ENCODE measurements at places on chromosomes 13 and 19.

DNA sequence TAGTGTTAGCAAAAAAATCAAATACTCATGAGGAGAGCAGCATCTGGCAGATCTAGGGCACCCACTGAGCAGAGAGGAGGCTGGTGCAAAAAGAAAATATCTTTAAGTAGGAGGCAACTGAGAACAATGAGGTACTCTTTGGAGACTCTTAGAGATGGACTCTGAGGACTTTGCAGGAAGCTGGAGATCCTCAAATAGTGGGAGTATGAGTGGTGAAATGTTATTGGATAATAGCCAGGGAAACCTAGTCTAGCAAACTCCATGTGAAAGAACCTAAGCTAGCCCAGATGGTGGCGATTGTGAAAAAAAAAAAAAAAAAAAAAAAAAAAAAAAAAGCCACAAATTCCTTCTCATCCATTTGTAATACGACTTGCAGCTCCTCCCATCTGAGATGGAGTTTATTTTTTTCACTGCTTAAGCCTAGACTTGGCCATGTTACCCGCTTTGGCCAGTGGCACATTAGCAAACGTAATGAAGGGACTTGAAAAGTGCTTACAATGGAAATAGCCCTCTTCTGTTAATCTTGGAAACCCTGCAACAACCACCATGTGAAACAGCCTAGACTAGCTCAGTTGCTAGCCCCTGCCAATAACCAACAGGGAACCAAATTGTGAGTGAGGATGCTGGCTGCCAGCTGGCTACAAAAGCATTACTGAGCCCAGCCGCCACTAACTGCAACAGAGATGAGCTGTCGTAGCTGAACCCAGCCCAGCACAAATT is 476.2 kb downstream of the KLF12 start:
- no peak for DNase-seq

- DNase-seq: no peak
Measured at GRCh38 chr19:1235625-1236538, 1.9 kb downstream of the CBARP start.

DNA sequence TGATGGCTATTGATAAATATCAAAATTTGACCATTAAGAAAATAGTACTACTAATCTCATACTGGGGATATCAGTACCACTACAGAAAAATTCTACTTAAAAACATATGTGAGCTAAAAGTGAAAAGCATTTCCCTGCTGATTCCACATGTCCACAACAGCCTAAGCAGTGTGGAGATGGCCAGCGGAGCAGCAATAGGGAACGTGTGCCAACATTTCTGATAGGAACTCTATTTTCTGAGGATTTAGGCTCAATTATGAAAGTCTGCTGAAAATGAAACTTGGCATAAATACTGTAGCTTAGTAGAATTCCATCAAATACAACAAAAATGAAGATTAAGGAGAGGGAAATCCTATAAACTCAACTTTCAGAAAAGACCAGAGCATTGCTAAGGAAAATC is 311.6 kb downstream of the ENOX1 start:
- DNase-seq: no peak

DNA sequence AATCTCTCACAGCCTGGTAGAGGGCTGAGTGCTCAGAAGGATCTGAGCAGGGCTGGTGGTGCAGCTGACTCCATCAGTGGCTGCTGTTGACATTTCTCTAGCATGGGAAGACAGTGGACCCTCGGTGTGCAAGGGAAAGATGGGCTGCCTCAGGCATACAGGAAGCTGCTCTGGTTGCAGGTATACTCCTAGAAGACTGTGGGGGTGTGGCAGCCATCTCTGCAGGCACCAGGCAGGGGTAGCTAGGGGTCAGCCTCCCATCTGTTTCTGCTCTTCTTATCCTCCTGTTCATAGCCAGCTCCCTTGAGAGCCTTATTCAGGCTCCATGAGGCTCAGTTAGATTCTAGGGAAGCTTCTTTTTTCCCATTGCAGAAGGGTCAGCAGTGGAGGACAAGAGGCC is 475.5 kb downstream of the TSHZ3 start:
- DNase-seq: no peak

GRCh38 chr13:107006661-107007060 is 438.7 kb upstream of the ARGLU1 start:
- no peak for DNase-seq

DNA sequence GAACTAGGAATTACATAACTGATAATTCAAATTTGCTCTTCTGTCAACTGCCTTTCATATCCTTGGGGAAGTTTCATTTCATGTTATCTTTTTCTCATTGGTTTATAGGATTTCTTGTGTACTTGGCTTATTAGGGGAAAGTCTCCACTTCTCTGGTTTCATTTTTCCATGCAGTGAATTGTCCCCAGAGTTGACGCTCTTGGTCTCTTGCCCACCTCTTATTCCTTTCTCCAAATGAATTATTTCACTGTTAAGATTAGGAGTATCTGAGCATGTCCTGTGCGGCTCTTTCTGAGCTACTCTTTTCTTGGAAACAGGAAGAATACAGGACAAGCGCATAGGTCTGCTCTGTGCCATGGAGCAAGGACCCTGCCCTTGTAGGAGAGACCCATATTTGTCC is 104.8 kb downstream of the POSTN start:
- DNase-seq: no peak
